ENCODE measurements at places on chromosomes 6 and 20.

GRCh38 chr6:45933855-45934254, 81.8 kb downstream of the CLIC5 start:
- DNase-seq = no peak

DNA sequence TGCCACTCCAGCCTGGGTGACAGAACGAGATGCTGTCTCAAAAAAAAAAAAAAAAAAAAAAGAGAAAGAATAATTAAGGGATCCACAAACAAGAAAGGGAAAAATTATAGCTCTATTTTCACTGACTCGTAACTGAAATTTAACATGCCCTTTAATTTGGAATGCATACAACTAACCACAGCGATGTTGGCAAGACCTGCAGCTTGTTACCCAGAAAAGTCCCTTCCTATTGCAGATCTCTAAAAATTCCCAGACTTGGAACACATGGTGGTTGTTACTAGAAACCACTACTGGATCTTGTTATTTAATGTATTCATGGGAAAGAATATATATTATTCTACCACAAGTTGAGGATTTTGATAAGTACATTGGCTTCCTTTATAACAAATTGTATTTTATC, 27.8 kb upstream of the SMIM28 start:
- no peak for DNase-seq

DNA sequence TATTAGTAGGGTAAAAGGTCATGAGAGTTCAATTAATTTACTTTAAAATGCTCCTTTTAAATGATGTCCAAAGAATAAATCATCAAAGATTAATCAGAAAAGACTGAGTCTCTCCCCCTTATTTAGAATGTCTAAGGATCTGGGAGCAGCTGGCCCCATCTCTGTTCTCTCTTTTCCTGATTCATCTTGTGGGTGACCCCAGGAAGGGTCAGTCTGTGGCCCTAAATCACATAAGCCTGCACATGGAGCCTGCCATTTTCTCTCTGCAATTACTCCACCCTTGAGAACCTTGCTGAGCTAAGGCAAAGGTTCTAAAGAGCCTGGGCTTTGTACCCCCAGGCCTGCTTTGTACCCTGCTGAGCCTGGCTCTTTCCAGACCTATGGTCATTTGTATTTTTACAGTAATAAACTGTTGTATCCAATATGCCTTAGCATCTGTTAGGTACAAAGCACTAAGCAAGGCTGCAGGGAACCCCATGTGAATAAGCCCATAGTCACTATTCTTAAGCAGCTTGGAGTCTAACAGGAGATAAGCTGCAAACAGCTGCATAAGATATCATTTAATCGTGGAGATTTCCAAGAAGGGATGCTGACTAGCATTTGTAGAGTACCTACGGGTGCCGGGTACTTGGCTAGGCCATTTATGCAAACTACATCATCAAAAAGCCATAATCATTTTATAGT, 431.0 kb upstream of the MARCKS start:
- no peak for DNase-seq

GRCh38 chr20:55271371-55271770, 733.9 kb downstream of the CBLN4 start:
- DNase-seq = no peak

DNA sequence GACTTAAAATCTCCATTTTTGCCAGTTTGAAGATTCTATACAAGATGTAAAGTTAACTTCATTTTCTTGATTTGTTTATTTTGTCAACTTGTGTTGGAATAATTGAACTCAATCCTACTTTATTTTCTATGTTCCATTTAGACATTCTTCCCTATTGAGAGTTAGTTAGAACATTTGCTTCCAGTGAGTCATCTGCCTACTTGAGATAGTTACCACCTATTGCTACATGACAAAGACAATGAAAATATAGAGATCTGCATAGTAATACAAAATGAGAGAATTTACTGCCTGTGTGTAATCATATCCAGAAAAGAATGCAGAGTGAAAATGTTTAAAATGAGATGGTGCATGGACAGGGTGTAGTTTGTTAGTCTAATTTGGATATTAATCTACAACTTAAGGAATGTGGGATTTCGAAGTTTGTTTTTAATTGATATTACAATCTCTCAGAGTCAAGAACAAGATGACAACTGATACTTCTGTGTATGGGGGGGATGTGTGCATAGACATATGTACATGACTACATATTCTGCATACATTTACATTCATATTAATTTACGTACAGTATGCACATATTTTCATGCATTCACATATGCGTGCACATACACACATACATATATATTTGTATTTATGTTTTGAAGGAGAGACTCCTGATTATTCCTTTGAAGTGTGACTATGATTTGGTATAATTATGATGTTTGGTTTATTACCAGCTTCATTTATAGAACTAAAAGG, 420.1 kb downstream of the NKAIN2 start:
- no peak for DNase-seq

- no peak for DNase-seq
Measured at GRCh38 chr20:53129563-53129962, 157.4 kb downstream of the TSHZ2 start.

DNA sequence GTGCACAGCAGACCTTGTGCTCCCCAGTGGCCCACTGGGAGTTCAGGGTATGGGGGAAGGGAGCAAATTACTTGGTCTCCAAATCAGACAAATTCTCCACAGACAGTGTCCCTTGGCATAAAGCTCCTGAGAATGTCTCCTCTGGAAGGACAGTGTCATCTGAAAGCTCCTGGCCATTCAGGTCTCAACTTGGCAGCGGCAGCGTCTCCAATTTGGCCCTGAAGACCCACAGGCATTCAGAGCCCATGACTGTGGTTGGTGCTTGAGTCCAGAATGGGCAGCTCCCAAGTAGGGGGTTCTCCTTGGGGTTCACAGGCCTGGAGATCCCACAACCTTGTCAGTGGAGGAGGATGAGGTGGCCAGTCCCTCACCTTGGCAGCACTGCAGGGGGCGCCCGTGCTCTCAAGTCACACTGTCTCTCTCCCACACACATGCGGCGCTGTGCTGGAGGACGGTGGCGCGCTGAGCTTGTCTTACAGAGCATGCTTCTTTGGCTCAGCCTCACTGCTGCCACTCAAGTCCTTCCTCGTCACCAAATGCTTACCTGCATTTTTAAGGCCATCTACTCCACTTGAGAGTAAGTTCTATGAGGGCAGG, 20.7 kb downstream of the DYNLRB1 start:
- DNase-seq = peak; percentile 15

GRCh38 chr6:34393191-34393965, 909 bp upstream of the NUDT3 start:
- no peak for DNase-seq

DNA sequence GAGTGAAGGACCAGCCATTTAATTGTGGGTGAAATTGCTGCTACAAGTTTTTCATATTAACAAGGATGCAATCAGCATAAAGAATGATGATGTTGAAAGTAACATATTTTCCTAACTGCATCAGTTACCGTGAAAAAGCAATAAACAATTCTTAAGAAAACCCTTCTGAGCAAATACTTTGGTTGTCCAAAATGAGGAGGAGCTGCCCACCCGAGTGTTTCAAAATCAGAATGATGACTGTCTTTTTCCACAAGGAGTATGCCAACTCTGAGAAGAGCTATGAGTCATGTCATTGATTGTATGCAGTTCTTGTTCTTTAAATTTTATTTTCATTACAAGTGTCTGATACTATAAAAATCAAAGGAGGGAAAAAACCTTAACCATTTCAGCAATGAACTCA, 470.5 kb downstream of the COL12A1 start:
- DNase-seq = no peak
